ENCODE measurements at places on chromosomes 11 and 22.

GRCh38 chr11:124108156-124108555 lies 7.1 kb upstream of the VWA5A start:
- DNase-seq = no peak

DNA sequence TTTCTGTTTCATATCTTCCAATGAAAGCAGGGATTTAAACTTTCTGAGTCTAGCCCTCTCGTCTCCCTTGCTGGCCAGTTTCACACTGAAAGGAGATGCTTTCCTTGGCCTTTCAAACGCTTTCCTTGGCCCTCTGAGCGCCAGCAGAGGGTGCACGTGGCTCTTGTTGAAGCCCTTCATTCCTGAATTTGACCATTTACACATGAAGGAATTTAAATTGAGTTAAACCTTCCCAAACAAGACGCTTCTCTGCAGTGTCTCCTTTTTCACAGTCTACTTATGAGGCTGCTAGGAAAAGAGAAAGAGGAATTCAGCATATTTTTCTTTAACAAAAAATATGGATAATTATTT lies 21.6 kb downstream of the NNMT start:
- DNase-seq = no peak

GRCh38 chr11:9905501-9905951 lies 241.6 kb downstream of the SWAP70 start:
- DNase-seq = no peak

DNA sequence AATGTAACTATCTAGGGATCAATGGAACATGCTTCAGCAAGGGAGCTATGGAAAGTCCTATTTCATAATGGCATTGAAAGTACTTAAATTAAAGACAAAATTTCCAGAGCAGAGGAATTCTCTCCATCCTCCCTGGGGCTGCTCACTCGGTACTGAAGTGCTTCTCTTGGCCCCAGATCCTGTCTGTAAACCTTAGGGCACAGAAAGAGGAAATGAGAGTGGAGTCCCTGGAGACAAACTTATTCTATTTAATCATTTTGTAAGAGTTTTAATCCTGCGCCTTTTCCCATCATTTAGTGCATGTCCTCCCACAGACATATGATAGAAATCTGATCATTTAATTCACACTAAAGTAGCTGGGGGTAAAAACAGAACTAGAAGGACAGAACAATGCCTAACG lies 20.9 kb upstream of the PAMR1 start:
- DNase-seq = no peak

GRCh38 chr11:121748068-121748467 lies 295.3 kb upstream of the SORL1-AS1 start:
- DNase-seq = no peak

- no peak for DNase-seq
Measured at GRCh38 chr22:39898997-39899396, 1.9 kb upstream of the GRAP2 start.

GRCh38 chr11:31913985-31914384 lies 102.9 kb upstream of the PAX6 start:
- no peak for DNase-seq

- no peak for DNase-seq
Measured at GRCh38 chr11:107860688-107861087, 2.1 kb upstream of the SLC35F2 start.

DNA sequence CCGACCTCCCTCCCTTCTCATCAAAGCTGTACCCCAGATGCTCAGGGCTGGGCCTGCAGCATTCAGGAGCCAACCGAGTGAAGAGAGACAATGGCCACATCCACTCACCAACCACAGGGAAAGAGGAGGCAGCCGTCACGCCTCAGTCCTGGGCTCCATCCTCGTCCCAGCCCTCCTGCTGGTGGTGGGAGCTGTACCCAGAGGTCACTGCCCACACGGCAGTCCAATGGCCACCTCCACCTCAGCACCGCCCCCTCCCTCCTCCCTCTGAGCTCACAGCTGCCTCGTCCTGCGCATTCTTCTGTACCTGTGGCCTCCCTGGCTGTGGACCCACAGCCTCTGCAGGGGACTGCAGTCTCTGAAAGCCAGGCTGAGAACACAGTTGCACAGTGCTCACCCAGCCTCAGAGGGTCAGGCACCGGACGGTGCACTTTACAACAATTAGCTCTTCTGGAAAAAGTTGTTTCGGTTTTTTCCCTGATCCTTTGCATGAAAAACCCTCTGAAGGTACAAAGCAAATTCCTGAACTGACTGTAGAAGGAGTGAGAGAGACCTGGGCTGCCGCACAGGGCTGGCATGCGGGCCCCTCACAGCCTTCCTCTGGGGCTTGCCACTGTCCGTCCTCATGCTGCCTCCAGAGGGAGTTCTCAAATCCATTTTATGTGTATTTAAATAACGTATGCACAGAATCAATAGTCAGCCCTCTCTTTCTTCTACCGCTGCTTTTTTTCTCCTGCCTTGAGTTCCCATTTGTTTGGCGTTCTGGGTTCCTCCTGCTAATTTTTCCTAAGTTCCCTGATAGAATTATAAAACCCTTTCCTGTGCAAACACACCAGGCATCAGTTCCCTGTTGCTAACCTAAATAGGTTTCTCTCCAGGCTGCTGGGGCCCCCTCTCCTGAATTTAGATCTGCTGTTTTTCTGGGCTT lies 52.7 kb downstream of the PHF21B start:
- DNase-seq = peak; percentile 29

- DNase-seq = no peak
Measured at GRCh38 chr22:31844941-31845340, 91.1 kb downstream of the DEPDC5 start.

DNA sequence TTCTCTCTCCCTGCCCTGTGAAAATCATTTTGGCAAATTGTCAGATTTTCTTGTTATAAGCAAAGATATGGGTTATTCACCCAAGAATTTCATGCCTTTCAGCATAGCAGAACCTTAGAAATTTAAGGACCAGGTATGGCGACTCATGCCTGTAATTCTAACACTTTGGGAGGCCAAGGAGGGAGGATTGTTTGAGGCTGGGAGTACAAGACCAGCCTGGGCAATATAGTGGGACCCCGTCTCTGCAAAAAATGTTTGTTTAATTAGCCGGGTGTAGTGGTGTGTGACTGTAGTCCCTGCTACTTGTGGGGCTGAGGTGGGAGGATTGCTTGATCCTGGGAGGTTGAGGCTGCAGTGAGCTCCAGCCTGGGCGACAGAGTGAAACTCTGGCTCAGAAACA lies 27.6 kb downstream of the APLP2 start:
- DNase-seq = no peak

GRCh38 chr11:72671152-72672099 lies 2.8 kb downstream of the PDE2A start:
- DNase-seq = no peak

DNA sequence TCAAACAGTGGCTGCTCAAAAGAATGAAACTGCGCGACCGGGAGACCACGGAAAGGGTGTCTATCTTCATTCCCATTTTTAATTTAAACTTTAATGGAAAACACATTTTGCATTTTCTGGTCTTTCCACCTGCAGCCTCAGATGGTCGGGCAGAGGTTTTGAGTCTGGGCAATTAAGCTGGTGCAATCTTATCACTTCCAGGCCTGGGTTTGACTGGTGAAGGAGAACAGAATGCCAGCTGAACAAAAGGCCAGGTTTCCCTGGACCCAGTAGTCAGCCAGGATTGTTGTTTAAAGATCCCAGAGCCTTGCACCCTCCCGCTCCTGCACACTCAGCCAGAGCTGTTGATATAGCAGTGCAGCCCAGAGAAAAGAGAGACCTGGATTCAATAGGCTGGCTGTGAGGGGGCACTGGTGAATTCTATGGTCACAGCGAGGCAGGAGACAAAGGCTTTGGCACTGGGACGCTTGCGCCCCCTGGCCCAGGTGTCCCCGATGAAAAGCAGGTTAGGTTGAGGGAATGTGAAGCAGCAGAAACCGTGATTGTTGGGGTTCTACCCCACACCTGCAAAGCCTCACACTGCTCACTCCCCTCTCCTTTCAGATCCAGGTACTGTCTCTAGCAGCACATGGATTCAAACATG lies 83.6 kb downstream of the FLI1 start:
- DNase-seq = no peak

- DNase-seq = no peak
Measured at GRCh38 chr11:76803023-76803422, 19.9 kb downstream of the TSKU start.

GRCh38 chr11:57432714-57433163 lies 5.8 kb upstream of the SLC43A3 start:
- no peak for DNase-seq

DNA sequence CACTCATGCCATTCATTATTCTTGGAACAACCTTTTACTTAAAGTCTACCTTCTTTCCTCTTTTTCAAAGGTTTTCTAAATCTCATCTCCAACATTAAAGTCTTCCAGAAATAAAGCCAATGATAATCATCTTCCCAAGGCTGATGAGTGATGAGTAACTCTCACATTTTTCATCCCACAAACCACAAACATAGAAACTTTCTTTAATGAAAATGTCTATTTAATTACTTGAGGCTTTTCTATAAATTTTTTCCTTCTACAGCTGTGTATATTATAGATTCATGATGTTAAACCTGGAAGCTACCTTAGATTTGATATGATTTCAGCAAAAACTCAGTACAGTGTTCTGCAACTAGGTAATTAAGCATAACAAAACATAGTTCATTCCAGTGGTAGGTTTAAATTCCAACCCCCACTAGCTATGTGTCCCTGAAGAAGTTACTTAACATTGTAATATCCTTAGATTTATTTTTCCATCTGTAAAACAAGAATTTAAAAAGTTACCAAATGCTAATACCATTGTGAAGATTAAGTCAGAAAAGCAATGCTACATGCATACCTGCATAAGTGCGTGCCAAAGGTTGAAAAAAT lies 845.4 kb downstream of the KCNA4 start:
- DNase-seq = no peak
